Stimulated activated CD4-positive, alpha-beta T cell treated with anti-CD3 and anti-CD28 coated beads, Interleukin-15, amount 100 ng/mL, for 48 hours (primary cell): ENCODE measurements at places on chromosomes 3 and 15.
A peak's percentile ranks its signal among the peaks of the same experiment; 100 is the strongest.

DNA sequence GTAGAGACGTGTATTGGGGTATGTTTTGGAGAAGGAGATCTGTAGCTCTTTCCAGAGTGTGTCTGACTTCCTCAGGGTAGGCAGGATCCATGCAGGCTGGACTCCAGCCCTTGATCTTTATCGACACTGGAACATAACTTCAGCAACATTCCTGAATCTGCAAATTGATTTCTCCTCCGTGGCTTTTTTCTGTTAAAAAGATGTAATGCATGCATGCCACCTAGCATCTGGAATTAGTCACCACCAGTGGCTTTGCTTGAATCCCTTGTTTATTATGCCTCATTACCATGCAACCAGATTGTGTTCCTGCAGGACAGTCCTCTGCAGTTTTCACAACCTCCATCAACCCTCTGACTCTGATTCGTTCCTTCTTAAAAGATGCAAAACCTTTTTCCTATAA, 86.1 kb downstream of the CCNL1 start:
- no peak for DNase-seq

- DNase-seq, result peak; percentile 14
Measured at GRCh38 chr3:156676768-156677479, 2.5 kb downstream of the TIPARP start.

DNA sequence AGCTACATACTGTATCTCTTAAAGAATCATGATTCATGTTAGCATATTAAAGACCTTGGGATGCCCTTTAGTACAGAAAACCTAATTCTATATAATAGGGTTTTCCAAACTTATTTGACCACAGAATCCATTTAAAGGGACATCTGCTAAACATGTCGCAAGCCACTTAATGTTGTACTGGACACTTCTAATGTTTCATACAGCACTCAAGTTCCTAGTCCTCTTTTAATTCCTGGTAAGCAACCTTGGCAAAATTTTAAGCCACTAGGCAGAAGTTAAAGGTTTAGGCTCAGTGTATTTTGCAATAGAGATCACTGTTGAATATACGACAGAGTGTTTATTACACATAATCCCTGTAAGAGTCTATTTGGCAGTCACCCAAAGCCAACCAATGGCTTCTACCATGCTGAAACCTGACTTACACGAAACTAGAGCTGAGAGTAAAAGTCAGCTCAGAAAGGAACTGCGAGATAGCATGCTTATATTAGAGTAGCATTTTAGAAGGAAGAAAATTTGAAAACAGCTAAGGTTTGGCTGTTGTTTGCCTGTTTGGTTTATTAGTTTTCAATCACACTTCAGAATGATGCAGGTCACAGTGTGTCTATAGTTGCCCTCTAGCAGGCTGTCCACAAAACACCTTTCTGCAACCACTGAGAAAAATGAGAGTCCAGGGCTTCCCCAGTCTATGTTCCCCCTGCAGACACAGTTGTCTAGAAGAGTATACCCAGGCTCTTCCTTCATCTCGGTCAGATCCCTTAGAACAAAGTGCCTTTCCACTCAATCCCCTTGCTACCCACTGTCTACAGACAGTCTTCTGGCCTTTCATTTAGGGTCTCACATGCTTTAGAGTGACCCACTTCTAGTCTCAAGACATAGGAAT, 104.4 kb downstream of the FMN1 start:
- no peak for DNase-seq

GRCh38 chr3:182349951-182350517, 443.3 kb upstream of the ATP11B start:
- DNase-seq, result no peak

- no peak for DNase-seq
Measured at GRCh38 chr3:189588475-189589178, 42.6 kb upstream of the TP63 start.

GRCh38 chr3:61936344-61936937, 375.1 kb downstream of the PTPRG start:
- no peak for DNase-seq

- DNase-seq, result no peak
Measured at GRCh38 chr3:192169332-192169915, 557.9 kb downstream of the FGF12 start.
